NCI-H510A treated with DMSO at 0.1 percent for 48 hours (cell line): ENCODE measurements at places on chromosomes 2 and 18.

- DNase-seq = peak; percentile 6
These were observed 123.3 kb downstream of the CLIP4 start for GRCh38 chr2:29238497-29238896.

DNA sequence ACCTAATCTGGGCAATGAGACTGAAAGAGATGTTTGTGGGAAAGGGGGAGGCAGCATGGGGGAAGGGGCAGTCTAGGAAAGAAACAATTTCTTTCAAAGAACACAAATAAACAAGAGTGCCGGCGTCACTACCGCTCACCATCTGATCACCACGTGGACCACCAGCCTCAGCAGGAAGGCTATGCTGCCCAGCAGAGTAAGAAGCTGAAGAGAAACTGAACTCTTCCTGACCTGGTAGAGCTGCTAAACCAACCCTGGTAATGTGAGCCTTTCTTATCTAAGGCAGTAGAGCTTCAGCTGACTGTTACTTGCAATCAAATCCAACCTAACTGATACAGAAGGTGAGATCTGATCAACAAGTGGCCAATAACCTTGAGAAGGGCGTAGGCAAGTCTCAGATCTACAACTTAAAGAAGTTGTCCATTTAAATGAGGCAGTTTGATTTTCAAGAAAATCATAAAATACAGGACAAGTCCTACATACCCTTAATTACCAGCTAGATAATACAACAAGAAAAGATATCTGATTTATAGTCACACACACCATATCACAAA, 44.2 kb upstream of the SPTBN1 start:
- no peak for DNase-seq

DNA sequence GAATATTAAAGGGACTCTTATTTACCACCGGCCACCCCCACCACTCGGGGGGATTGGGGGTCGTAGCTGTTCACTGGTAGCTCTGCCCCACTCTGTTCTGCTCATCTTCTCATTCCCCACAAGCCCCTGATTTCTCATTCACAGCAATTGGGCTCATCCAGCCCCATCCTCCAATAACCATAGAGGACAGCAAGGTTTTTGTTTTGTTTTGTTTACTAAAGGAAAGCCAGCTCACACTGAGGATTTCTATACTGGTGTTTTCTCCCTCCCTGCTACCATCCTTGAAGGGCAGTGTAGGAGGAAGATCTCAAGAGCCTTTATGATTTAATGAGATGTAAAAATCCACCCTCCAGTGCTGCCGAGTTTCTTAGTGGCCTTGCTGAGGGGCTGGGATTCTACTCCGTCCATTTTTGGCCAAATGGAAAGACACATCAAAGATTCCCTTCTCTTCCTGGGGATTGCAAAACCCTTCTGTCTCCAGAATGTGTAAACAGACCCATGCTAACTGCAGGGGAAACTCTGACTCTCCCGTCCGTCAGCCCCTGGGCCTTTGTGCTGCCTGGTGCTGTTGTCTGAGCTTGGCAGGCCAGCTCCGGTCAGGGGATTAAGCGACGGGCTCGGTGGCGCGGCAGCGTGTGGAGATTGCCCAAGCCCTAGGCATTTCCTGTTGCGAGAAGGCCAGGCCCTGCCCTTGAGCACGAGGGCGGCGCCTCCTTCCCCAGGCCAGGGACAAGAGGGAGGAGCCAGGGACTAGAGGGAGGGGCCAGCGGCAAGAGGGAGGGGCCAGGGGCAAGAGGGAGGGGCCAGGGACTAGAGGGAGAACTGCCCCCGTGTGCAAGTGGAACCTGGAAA, 165.0 kb downstream of the ANTXR1 start:
- DNase-seq = no peak

GRCh38 chr18:61898640-61899101, 5.9 kb upstream of the RNF152 start:
- no peak for DNase-seq

GRCh38 chr2:182393270-182393760, 33.5 kb downstream of the PDE1A start:
- no peak for DNase-seq

DNA sequence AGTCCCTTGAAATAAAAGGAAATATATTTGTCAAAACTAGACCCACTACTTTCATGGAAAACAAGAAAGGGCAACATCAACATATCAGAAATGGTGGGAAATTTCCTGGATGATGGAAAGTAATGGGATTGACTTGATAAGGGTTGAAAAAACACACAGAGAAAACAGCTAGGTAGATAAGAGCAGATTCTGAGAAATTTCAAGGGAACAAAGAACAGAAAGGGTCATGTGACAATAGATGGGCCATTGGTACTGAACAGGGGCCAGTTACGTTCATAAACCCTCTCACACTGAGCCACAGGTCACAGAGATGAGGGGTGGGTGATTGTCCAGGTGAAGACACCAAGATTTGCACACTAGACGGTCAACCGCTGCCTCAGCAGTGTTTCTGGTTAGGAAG, 98.7 kb downstream of the QPCT start:
- DNase-seq = no peak

- no peak for DNase-seq
These were observed 73.1 kb downstream of the DNAH7 start for GRCh38 chr2:195995499-195995898.
